HuH-7 (cell line): ENCODE measurements at places on chromosomes 3 and 15.

DNA sequence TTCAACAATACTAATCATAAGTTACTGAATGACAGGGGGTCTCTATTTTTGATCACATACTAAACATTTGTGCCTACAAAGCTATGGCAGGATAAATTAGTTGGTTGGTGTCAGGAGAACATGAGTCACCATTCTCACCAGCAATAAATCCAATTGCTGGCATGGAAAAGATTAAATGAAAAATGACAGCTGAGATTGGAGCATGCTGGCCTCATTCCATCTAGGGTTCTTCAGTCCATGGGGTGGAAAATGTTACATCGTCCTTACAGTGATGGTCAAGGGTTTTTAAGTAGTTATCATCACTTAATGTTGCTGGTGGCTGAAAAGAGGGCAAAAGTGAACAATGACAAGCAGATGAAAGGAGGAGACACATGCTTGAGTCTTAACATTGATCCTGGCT is 180.1 kb upstream of the BCL6 start:
- no peak for DNase-seq

- DNase-seq, result no peak
These were observed 11.2 kb downstream of the ZXDC start for GRCh38 chr3:126464494-126464893.

- DNase-seq, result no peak
These were observed 9.2 kb upstream of the HES1 start for GRCh38 chr3:194126790-194127189.

- no peak for DNase-seq
These were observed 50.7 kb upstream of the SEC61A1 start for GRCh38 chr3:128001576-128001975.

- DNase-seq, result no peak
These were observed 48.5 kb upstream of the PPP2R3A start for GRCh38 chr3:135917076-135917475.

DNA sequence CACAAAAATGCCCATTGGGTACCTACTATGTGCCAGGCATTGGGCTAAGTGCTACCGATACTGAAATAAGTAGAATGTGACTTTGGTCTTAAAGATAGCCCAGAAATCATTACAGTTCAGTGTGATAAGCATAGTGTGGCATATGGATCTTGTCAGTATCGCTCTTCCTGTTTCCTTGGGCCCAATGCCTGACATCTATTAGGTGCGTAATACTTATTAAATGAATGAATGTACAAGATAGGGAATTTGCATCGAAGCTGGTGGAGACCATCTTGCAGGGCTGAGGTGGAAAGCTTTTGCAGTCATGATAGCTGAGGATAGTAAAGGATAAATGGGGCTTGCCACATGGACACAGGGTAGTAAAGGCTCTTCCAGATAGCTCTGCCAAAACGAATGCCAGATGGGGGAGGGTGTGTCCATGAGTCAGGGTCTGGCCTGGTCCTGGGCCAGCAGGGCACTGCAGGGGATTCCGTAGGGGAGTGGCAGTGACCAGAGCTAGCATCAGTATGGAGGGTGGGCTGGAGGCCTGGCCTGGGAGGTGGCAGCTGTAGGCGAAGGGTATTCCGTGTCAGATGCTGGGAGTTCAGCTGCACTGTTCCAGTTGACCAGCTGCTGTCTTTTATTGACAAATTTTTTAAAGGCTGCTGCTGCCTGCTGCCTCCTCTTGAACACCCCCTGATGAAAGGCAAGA is 23.5 kb downstream of the TSEN2 start:
- DNase-seq, result no peak

GRCh38 chr3:196270499-196270898 is 17.0 kb downstream of the PCYT1A start:
- DNase-seq, result no peak

- no peak for DNase-seq
These were observed 41.1 kb downstream of the BBS4 start for GRCh38 chr15:72727154-72727553.

GRCh38 chr3:149373235-149374125 is 4.0 kb downstream of the TM4SF1 start:
- DNase-seq, result peak; percentile 28

GRCh38 chr3:78977073-78977472 is 790.7 kb downstream of the ROBO1 start:
- no peak for DNase-seq

DNA sequence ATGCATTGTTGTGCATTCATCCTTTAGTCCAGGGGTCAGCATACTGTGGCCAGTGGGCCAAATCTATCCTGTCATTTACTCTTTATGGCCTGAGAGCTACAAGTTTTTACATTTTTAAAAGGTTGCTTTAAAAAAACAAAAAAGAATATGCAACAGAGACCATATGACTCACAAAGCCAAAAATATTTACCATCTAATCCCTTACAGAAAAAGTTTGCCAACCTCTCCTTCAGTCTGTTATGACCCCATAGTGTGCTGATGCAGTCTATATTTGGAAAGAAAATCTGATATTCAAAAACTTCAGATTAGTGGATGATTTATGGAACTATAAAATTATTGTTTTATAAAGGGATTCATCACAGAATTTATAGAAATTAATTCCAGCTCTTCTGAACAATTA is 237.5 kb upstream of the IL12A start:
- DNase-seq, result no peak

DNA sequence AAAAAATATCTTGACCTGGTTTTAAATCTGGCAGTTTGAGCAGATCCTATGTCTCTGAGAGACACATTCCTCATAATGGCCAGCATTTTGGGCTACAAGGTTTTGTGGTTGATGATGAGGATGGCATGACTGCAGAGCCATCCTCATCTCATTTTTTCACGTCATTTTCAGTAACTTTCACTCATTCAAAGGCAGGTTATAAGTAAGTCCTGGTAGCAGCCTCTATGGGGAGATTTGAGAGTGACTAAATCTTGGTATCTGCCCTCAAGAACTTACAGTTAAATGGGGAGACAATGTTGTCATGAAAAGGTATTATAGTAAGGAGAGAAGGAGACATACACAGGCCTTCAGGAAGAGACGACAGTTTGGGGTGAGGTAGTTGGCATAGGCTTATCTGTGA is 14.5 kb downstream of the TIGIT start:
- no peak for DNase-seq

- DNase-seq, result no peak
These were observed 428.8 kb downstream of the PYDC2 start for GRCh38 chr3:191889756-191890155.

DNA sequence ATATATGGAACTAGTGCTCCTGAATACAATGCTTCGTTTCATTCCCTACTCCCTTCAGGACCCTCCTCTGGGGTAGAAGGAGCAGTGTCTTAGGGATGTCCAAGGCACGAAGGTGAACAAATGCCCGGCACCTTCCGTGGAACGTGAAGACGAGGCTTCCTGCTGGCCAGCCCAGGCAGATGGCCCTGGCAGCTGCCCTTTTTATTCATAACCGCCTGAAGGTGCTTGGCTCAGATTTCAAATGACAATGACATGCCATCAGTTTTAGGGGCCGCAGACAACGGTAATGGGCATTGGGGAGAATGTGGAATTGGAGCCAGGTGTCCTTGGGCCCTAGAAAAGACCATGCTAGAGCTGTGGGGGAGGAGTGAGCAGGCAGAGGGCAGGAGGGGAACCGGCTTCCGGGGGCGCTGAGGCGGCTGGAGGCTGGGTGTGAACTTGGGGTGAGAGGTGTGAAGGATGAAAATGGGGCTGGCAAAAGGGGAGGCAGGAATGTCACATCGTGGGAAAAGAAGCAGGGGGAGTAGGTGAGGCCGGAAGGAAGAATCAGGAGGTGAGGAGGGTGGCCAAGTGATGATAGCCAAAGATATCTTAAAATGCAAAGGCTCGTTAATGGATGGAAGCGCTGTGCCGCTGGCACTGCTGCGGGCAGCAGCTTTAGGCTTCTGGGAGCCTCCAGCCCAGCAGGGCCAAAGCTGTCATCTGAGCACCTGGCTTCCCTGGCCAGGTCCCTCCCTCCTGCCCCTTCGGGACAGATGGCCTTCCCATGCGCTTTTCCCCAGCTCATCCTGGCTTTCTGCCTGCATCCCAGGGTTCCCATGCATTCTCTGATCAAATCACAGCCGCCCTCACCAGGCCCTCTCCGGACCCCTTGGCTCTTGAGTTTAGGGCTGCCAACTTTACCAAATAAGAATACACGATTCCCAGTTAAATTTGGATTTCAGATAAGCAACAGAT is 93.7 kb downstream of the TMEM266 start:
- no peak for DNase-seq

GRCh38 chr15:62124176-62124972 is 40.7 kb downstream of the C2CD4B start:
- DNase-seq, result no peak

DNA sequence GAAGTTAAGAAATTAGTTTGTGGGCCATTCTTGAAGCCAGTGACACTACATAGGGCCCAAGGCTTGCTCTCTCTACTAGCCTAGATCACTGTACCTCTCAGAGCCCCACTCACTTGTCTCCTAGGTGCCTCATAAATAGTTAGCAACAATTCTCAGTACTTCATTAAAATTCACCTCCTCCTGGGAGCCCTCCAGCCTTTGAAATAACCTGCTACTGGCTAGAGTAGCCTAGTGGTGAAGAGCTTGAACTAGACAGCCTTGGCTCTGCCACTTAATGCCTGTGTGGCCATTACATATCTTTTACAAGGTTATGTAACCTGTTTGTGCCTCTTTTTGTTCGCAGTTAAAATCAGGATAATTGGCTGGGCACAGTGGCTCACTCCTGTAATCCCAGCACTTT is 89.3 kb downstream of the UBE2E2 start:
- DNase-seq, result no peak

DNA sequence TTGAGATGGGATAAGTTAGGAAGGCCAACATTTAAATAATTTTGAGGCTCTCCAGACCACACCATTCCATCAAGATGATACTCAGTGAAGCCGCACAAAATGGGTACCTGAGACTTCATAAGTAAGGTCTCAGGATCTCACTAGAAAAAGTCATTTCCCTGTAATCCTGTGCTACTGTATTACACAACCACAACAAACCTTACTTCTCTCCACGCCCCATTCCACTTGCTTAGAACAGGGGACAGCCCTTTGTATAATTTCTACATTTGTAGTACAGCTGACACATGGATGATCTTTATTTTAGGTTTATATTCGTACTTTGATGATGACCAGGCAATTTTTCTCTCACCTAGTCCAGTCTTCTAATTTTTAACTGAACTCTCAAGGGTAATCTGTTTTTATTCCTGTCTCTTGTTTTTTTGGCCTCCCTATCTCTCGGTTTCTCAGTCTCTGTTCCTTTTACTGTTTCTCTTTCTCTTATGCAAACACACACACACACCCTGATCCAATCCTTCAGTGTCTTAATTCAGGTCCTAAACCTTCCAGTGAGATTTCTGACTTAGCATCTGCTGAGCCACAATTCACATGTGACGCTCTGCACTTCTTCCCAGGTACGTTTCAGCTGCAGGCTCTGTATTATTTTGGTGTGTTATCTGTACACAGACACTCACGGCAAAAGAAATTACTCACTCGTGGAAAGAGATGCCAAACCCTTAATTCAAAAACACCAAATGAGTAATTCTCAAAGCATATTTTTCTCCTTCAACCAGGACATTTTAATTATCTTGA is 223.2 kb upstream of the THBS1 start:
- DNase-seq, result no peak

- no peak for DNase-seq
These were observed 216.4 kb downstream of the DPH6 start for GRCh38 chr15:35329521-35329961.

DNA sequence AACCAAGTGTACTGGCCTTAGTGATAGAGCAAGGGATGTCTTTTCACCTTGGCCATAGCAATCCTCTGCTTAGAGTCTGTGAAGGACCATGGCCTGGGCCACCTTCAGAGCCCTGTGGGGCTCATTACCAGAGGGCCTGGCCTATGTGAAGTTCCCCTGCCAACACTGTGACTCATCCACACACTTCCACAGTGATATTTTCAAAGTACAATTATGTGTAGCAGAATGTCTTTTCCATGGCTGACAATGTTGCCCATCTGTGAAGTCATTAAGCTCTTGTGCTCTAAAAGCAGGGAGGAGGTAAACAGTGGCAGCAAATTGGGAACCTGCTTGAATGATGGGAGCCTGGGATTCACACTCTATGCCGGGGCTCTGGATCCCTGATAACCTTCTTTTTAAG is 12.2 kb upstream of the CACNA1D start:
- no peak for DNase-seq

GRCh38 chr3:8825153-8825825 is 55.9 kb upstream of the OXTR start:
- no peak for DNase-seq

DNA sequence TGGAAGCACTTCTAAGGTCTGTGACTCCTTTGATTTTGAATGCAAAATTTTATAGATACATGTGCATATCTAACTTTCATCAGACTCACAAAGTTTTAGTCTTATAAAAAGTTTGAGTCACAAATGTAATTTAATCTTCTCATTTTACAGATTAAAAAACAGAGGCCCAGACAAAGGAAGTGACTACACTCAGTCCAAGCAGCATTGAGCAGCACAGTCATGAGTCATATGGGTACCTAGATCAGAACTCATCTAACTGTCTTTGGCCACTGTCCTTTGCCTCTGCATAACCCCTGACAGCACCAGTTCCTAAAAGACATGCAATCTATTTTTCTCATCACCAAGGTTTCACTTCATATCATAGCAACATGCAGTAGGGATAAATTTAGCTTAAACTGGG is 210.7 kb upstream of the KCNH8 start:
- no peak for DNase-seq

- DNase-seq, result no peak
These were observed 724.4 kb upstream of the ROBO1 start for GRCh38 chr3:80492162-80492561.

DNA sequence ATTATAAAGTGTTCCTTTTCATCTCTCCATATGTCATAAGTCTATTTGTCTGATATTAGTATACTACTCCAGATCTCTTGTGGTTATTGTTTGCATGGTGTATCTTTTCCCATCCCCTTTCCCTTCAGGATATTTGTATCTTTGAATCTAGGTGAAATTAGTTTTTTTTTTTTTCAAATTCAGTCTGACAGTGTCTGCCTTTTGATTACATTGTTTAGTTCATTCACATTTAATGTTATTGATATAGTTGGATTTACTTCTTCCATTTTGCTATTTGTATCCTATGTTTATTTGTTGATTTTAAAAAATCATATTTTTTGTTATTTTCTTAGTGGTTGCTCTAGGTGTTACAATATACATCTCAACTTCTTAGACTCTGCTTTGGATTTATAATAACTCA is 283.0 kb downstream of the CHST2 start:
- no peak for DNase-seq

DNA sequence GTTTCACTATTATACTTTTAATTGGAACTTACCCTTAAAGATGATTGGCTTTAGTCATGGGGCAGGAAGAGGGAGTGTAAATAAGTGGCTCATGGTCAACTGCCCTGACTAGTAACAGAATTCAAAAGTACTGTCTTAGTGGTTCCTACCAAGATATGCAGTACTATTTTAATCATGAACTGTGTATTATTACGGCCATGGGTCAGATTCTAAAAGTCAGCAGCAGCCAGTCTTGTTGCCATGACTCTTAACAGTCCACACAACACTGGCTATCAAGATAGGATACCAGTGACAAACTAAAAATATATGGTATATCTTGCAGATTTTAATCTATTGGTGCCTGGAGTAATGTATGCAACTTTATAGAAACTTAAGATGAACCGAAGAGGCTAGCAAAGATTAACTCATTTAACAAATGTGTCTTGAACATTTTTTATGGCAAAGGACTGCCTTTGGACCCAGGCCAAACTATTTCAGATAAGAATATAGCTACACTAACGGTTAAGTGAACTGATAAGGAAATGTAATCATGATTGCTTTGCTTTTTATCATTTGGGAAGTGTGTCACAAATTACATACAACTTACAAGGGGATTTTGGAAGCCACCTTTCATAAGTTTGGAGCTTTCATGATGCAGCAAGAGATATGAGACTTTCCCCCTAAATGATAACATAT is 163.7 kb downstream of the TCF12 start:
- peak; percentile 12 for DNase-seq
